ENCODE measurements at places on chromosomes 6 and 20.

DNA sequence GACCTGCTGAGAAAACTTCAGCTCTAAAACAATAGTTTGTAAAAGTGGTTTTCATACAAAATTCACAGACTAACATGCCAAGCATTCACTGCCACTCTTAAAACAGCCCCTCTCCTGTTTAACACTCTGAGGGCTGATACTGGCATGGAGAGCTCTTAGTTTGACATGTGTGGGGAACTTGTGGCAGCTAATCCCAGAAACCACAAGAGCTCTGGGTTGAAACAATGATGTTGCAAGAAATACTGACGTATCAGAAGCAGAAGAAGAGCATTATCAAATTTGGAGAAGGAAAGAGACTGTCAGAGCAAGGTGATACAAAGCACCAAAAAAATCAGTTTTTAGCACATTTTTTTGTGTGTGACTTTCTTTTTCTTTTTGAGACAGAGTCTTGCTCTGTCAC, 5.1 kb downstream of the BEND3 start:
- DNase-seq = no peak

GRCh38 chr6:3793545-3793944, 42.0 kb upstream of the PXDC1 start:
- no peak for DNase-seq

GRCh38 chr6:15966000-15966520, 162.8 kb upstream of the MYLIP start:
- DNase-seq = no peak

GRCh38 chr6:110285306-110286060, 72.7 kb downstream of the METTL24 start:
- DNase-seq = no peak

DNA sequence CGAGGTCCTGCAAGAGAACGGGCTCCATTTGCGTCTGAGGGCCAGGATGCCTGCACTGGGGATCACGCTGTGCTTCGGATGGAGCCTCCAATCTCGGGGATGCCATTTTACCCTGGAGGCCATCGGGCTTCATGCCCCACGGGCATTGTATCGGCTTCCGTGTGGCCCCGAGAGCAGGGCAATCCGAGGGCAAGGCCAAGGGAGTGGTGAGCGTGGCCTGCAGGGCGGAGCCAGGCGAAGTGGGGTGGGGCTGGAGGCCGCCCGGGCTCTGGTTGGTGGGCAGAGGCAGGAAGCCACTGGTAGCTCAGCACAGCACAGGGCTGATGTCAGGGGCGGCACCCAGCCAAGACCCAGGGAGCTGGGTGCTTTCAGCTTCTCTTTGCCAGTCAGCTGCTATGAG, 57.5 kb upstream of the BHLHE23 start:
- peak; percentile 7 for DNase-seq

DNA sequence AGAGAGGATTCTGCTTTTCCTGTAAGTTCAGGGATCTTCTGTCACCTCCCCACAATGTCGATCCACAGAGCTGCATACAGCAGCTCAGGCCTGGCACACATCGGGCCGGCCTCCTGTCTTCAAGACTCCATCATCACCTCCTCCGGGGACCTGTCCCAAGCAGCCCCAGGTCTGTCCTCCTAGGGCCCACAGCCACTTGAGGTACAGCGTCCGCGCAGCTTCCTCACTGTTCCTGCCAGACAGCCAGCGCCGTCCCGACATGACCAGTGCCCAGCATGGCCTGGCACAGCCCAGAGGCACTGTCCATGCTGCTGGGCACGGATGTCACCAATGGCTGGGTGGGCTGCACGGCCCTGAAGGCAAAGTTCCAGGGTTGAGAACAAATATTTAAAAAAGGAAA, 101.6 kb downstream of the DLL1 start:
- DNase-seq = no peak

GRCh38 chr20:49540687-49541435, 27.1 kb downstream of the PTGIS start:
- DNase-seq = no peak

DNA sequence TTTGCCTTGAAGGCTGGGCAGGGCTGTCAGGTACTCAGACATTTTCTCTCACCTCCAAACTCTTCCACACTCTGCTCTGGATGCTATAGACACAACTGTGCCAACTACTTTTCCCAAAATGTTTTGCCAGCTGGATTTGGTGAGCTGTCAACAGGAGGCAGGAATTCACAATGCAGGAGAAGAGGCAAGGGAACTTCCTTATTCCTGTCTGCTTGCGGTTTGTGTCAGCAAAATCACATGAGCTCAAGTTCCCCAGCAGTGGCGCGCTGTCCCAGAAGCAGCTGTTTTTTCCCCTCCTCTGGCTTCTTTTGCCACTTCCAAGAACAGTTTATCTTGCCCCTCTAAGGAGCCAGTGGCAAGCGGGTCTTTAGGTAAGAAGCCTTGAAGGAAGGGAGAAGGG, 608.2 kb downstream of the PRKN start:
- peak; percentile 50 for DNase-seq

DNA sequence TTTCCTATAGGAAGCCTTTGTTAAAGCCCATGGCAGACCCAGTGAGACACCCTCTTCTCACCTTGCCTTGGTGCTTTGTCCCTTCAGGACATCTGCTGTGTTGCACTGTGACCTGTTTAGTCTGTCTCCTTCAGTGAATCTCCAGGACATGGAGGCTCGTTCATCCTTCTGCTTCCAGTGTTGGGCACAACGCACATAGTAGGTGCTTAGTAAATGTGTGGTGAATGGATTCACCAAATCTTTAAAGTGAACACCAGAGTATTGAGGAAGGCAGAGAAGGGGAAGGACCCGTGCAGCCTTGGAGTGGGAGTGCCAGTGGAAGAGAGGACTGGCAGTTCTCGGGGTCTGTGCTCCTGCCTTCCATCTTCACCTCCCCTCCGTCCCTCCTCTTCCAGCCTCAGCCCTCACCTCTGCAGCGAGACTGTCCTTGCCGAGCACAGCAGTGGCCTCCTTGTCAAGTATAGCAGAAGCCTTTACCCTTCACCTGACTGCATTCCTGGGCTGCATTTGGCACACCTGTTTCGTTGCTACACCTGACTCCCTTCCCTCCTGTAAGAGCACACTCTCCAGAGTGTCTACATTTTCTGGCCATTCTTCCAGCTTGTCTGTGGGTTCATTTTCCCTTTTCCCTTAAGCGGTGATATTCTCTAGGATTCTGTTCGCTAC, 49.2 kb downstream of the ARID1B start:
- no peak for DNase-seq

Measured in right hindlimb (tissue), 1 donor.